Fibroblast of skin of right biceps (primary cell): ENCODE measurements at places on chromosomes 12 and 14.

GRCh38 chr12:82530394-82530793, 156.3 kb upstream of the TMTC2 start:
- no peak for DNase-seq

DNA sequence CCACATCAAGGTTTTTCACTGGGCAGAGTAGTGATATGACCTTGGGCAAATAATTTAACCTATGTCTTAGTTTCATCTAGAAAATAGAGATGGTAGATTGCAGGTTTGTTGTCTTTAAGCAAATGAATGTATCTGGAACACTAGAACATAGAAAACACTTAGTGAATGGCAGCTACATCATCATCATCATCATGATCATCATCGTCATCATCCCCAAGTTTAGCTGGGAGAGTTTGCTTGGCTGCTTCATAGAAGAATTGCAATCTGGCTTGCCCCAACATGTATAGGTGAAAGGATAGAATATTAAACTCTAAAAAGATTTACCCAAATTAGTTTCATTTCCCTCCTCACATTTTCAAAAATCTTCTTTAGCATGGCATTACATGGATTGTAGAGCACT, 91.3 kb upstream of the TMEM260 start:
- DNase-seq: no peak

- DNase-seq: no peak
Observed at GRCh38 chr12:131628766-131629448, 82.0 kb upstream of the SFSWAP start.

- DNase-seq: no peak
Observed at GRCh38 chr12:77033658-77034536, 31.5 kb downstream of the E2F7 start.

GRCh38 chr12:78963439-78964227, 99.1 kb downstream of the SYT1 start:
- DNase-seq: peak; percentile 51
